ENCODE measurements at places on chromosomes 12 and 14. TPM values are rescaled to one million over a fixed set of nuclear protein-coding genes. Genes with fewer than 3 reads are reported as not detected.

Gene RGS6
- not detected for polyA plus RNA-seq

Gene PRB2
- not detected for polyA plus RNA-seq

GRCh38 chr12:109331301-109331952, 16.3 kb upstream of the MYO1H start:
- DNase-seq: no peak

DNA sequence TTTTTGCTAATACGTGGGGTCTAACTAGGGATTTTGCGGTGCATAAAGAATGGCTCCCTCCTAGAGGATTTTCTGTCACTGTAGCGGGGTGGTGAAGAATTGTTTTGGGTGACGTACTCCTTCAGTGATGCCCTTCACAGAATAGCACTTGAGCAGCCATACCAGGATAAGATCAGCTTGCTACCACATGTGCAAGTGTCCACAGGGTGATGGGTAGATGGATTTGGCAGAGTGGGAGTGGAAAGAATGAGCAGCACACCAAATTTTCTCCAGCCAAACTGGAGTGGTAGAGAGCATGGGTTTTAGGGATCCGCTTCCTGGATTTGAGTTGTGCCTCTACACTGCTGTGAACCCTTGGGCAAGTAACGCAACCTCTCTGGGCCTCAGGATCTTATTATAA, 2.3 kb downstream of the TCP11L2 start:
- no peak for DNase-seq

DNA sequence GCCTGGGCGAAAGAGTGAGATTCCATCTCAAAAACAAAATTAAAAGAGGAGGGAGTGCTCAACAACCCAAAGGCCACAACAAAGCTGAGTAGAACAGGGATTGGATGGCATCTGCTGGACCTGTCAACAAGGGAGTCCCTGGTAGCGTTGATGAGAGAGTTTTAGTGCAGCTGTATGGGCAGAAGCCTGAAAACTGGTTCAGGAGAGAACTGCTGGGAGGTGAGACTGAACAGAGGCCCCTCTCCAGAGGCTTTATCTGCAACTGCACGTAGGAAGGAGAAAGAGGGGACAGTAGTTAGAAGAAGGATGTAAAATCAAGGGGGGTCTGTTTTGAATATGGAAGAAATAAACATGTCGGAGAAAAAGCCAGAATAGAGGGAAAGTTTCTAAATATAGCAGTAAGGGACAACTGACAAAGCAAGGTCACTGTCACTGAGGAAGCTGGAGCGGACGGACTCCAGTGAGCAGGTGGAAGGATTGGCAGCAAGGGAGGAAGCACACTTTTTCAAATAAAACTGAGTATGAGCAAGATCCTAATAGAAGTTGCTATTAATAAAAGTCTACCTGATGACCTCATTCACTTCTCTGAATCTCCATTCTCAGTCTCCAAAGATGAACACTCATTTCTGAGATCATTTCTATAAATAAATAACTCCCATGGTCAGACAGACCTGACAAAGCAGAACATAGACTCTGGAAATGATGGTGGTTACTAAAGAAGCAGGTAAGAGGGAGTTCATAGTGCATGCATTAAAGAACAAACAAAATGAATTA, 11.8 kb upstream of the ATF1 start:
- peak; percentile 69 for DNase-seq

DNA sequence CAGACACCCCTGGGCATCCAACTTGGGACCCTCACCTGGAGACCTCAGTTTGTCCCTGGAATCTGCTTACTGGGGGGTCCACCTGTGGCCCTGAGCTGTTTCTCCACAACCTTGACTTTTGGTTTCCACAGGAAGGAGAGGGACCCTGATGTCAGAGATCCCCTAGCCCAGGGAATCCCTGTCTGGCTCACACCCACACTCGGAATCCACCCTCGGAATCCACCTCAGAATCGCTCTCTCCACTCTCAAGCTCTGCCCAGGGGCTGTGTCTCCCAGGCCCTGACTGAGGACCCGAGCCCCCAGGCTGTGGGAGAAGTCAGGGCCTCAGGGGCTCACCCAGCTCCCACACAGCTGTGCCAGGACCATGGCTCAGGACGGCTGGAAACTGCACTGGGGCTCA, 17.4 kb downstream of the LTBP2 start:
- no peak for DNase-seq

Data from IMR-90 (cell line).